ENCODE measurements at places on chromosomes 7 and 10.

GRCh38 chr7:155739538-155740143 is 72.6 kb downstream of the SHH start:
- no peak for DNase-seq

- peak; percentile 78 for DNase-seq
These were observed 8.3 kb downstream of the XPNPEP1 start for GRCh38 chr10:109914966-109915365.

GRCh38 chr7:69762821-69763352 is 164.6 kb downstream of the AUTS2 start:
- DNase-seq, result peak; percentile 73

DNA sequence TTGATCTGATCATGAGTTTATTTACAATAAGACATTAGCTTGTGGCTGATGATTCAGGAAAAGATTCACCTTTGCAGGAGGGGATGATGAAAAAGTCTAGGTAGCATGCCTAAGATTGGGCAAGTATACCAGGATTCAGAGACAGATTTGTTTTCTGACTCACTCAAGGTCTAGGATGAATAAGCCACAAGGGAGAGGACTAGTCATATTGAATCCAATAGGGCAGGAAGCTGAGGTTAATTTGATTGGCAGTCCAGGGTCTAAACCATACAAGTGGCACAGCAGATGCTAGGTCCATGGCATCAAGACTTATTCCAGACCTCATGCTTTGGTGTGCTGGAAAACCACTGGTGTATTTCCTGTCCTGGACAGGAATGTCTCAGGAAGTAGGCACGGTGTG is 1133.4 kb downstream of the XPNPEP1 start:
- peak; percentile 68 for DNase-seq

DNA sequence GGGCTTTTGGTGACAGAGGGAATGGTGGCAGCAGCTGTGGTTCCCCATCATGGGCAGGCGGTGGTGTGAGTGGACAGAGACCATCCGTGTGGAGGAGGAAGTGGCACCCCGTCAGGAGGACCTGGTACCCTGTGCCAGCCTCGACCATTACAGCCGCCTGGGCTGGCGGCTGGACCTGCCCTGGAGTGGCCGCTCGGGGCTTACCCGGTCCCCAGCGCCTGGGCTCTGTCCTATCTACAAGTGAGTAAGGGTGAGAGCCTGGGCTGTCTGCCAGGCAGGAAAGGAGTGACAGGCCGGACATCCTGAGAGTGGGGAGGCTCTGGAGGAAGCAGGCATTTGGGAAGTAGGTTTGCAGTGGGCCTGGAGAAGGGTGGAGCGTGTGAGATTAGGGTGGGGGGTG is 2.9 kb upstream of the ZNF467 start:
- no peak for DNase-seq

GRCh38 chr7:138945154-138945553 is 36.0 kb downstream of the KIAA1549 start:
- DNase-seq, result no peak

DNA sequence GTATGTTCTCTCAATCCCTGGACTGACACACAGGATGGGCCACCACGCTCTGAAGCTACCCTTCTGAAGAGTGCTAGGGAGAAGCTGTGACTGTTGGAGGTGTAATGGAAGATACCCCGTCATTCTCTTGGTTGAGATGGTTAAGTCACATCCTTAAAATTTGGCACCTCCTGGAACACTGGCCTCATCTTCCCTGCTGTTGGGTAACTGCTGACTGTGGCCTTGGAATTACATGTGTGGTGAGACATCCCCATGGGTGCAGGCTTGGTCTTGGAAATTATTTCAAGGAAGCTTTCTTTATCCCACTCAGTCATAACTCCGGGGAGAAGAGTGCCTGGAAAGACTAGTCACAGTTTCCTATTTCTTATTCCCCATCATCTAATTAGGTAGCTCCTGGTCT is 62.0 kb downstream of the LRMDA start:
- DNase-seq, result no peak

- DNase-seq, result no peak
These were observed 431.2 kb upstream of the IGFBP3 start for GRCh38 chr7:46352004-46352954.

GRCh38 chr7:158323741-158324396 is 263.8 kb downstream of the PTPRN2 start:
- no peak for DNase-seq

GRCh38 chr7:71560354-71560995 is 428.5 kb downstream of the GALNT17 start:
- DNase-seq, result no peak

DNA sequence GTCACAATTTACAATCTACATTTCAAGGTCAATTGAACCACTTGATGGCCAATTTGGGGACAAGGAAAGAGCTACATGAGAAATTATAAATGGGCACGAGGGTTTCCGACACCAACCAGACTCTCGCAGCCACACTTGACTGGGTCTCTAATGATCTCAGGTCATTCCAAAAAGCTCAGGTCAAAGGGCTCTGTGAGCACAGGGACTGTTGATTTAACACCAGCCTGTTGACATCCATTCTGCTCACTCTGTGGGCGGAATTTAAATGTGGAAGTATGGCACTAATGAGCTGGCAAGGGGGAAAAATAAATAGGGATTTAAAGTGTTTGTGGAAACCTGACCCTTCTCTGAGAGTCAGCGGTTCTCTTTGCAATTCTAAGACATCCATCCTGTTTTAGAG is 810.7 kb upstream of the AUTS2 start:
- no peak for DNase-seq

- no peak for DNase-seq
These were observed 2.4 kb downstream of the ABCC2 start for GRCh38 chr10:99784727-99785441.

GRCh38 chr10:59666310-59666709 is 43.3 kb downstream of the SLC16A9 start:
- DNase-seq, result no peak

DNA sequence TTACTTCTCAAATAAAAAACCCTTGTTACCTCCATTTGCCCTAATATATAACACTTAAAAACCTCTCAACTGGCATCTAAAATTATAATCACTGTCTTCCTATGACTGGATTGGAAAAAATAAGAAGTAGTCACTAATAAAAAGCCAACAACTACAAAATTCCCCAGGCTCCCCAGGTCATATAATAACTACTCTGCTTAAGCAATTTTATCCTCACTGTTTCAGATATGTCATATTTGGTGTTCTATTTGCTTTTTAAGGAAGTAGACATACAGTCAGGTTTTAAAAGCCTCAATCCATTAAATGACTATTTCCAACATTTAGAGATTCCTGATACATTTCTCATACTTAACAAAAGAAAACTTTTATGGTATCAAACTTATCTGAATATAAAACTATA is 2.4 kb downstream of the H2AZ2 start:
- DNase-seq, result no peak

DNA sequence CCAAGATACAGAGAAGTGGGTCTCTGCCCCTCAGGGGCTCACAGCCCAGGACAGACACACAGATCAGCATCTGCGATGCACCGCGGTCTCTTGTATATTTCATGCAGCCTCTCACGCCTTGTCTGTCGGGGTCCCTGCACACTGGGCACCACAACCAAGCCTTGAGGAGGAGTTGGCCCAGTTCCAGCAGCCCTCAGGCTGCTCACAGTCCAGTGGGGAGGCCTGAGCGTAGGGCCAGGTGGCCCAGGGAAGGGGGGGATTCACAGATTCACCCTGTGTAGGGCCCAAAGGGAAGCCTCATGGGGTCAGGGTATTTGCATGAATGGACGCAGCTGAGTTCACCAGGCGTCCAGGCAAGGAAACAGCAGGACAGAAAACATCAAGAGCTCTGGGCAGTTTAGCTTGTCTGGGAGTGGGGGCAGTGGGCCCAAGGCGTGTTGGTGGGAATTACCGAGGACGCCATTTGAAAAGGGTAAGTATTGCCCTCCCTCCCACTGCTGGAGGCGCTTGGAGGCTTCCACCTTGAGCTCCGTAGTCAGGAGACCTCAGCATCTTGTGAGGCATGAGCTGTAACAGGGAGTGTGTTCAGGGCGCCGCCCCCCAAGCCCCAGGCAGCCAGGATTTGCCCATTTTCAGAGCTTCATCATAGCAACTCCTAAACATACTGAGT is 129.1 kb upstream of the CHST15 start:
- no peak for DNase-seq

DNA sequence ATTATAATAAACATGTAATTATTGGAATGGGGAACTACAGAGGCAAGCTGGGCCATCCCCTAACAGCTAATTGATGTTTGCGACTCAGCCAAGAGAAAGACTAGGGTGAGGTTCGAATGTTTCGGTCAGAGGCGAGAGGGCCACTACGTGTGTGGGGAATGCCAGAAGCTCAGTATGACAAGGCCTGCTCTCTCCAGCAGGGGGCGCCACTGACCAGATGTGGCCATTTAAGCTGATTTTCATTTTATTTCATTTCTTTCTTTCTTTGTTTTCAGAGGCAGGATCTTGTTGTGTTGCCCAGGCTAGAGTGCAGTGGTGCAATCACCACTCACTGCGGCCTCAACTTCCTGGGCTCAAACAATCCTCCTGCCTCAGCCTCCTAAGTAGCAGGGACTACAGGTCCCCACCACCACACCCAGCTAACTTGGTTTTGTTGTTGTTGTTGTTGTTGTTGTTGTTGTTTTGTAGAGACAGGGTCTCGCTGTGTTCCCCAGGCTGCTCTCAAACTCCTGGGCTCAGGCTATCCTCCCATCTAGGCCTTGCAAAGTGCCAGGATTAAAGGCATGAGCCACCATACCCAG is 38.1 kb downstream of the TMEM130 start:
- no peak for DNase-seq

GRCh38 chr10:308572-309085 is 173.4 kb downstream of the ZMYND11 start:
- DNase-seq, result no peak

GRCh38 chr7:22445140-22445743 is 54.7 kb downstream of the STEAP1B start:
- DNase-seq, result no peak

DNA sequence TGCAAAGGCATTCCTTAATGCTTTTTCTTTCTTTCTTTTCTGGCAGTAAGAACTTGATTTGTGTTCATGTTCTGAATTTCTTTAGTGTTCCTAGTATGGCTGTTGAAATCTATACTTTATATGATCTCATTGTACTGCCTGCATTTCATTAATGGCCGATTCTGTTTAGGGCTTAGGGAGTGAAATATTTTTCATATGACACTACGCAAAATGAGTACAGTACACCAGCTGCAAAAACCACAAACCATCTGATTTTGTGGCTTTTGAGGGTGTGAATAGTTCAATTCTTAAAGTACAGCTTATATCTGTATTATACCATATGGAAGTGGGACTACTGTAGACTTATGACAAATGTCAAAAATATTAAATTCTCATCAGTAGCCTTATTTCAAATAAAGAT is 69.1 kb upstream of the FOXP2 start:
- DNase-seq, result no peak

- DNase-seq, result no peak
These were observed 97.5 kb upstream of the CCDC6 start for GRCh38 chr10:60003651-60004523.

DNA sequence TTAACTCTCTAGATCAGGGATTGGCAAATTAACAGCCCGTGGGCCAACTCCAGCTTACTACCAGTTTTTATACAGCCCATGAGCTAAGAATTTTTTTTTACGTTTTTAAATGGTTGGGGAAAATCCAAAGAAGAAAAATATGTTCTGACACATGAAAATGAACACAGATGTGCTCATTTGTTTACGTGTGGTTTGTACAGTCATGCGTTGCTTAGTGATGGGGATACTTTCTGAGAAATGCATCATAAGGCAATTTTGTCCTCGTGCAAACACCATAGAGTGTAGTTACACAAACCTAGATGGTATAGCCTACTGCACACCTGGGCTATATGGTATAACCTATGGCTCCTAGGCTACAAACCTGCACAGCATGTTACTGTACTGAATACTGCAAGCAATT is 8.3 kb upstream of the SMKR1 start:
- peak; percentile 60 for DNase-seq

GRCh38 chr7:112001091-112001826 is 204.9 kb downstream of the DOCK4 start:
- peak; percentile 52 for DNase-seq

DNA sequence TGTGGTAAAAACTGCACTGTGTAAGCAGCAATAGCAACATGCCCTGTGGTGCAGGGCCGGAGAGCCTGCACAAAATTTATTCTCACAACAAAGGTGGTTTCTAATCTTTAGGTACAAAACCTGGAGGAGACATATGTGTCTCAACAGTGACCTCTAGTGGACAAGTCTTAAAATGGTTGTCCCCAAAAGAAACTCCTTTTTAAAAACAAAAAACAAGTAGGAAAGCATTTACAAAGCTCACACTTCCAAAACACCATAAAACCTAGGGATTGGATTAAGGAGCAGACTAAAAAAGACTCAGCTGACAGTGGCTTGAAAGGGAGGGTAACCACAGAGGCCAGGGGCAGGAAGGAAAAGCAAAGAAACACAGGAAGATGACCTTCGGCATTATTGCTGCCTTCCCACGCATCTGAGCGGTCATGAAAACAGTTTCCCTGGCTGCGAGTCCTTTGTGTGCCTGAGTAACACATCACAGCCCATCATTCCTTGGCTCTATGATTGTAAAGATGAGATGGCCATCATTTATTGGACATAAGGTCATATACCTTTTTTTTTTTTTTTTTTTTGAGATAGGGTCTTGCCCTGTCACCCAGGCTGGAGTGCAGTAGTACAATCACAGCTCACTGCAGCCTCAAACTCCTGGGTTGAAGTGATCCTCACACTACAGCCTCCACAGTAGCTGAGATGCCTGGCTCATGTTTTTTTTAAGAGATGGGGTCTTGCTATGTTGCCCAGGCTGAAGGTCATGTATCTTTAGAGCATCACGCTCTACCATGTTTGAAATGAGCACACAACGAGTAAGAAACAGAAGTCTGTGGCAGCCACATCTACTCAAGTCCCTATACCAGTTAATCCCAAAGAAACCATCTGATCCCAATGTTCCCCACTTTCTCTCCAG is 39.5 kb downstream of the RSU1 start:
- no peak for DNase-seq

DNA sequence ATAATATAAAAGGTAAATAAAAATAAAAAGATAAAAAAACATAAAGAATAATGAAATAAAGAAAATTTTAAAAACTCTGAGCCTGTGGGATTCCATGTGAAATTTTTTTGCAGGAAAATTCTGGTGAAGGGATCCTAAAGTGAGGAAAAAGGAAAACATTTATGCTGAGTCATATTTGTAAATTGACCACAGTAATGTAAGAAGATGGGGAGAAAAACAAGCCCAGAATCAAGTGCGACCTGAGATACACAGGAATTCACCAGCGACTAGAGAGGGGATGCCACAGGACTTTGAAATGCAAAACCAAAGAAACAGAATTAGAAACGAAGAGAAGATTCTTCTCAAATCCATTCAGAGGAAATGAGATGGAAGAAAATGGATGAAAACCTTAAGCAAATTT is 133.8 kb upstream of the PFKP start:
- DNase-seq, result no peak

- no peak for DNase-seq
These were observed 123.5 kb downstream of the ABLIM1 start for GRCh38 chr10:114534571-114534981.

GRCh38 chr10:64708884-64709681 is 1187.9 kb downstream of the REEP3 start:
- DNase-seq, result no peak

- no peak for DNase-seq
These were observed 125.6 kb downstream of the DIP2C start for GRCh38 chr10:563827-564226.

GRCh38 chr10:104041891-104042535 is 43.7 kb downstream of the COL17A1 start:
- DNase-seq, result no peak

Measured in epithelial cell of prostate (primary cell).